ENCODE measurements at places on chromosomes 6 and 20. TPM values are rescaled to one million over a fixed set of nuclear protein-coding genes. Genes with fewer than 3 reads are reported as not detected.

- DNase-seq, result no peak
Observed at GRCh38 chr20:59141818-59142581, 21.6 kb upstream of the ZNF831 start.

GRCh38 chr6:36703081-36703606 lies 5.5 kb downstream of the RAB44 start:
- DNase-seq, result no peak

- no peak for DNase-seq
Observed at GRCh38 chr6:166085500-166085899, 82.2 kb downstream of the TBXT start.

- no peak for DNase-seq
Observed at GRCh38 chr6:51450248-51450957, 631.7 kb downstream of the TFAP2B start.

GRCh38 chr20:5402903-5403531 lies 86.3 kb upstream of the PROKR2 start:
- no peak for DNase-seq

- DNase-seq, result no peak
Observed at GRCh38 chr6:157688275-157688959, 134.6 kb upstream of the SNX9 start.

DNA sequence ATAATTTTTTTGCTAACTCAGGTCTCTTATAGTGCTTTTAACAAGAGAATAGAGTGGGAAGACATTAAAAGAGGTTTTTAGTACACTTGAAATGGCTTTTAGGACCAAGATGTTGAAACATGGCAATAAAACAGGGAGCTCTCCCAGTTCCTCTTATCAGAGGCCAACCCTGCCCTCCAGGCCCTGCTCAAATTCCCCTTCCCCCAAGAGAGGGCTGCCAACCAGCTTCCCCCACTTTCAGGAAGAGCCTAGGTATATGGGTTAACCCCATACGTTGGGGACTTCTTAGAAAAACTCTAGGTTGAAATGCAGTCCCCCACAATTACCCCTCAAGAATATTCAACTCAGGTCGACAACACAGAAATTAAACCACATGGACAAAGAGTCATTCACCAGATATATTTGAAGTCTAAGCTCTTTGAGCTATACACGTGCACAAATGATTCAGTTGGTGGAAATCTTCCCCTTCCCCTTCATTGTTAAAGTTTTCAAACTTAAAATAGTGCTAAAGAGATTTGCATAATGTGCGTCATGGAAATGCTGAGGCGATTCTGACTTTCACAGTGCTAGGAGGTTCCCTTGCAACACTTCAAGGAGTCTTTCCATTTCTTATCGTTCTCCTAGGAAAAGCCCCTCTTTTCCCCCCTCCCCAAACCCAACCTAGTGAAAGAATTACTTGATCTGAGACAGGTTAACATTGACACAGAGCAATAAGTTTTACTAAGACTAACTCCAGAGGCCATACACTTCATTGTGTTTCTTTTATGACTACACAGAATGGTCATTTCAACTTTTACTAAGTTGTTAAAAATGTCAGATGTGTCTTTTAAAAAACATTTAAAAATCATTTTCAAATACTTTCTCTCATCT lies 49.8 kb upstream of the ENPP5 start:
- no peak for DNase-seq

- DNase-seq, result no peak
Observed at GRCh38 chr6:147207837-147208754, 3.9 kb downstream of the STXBP5 start.

DNA sequence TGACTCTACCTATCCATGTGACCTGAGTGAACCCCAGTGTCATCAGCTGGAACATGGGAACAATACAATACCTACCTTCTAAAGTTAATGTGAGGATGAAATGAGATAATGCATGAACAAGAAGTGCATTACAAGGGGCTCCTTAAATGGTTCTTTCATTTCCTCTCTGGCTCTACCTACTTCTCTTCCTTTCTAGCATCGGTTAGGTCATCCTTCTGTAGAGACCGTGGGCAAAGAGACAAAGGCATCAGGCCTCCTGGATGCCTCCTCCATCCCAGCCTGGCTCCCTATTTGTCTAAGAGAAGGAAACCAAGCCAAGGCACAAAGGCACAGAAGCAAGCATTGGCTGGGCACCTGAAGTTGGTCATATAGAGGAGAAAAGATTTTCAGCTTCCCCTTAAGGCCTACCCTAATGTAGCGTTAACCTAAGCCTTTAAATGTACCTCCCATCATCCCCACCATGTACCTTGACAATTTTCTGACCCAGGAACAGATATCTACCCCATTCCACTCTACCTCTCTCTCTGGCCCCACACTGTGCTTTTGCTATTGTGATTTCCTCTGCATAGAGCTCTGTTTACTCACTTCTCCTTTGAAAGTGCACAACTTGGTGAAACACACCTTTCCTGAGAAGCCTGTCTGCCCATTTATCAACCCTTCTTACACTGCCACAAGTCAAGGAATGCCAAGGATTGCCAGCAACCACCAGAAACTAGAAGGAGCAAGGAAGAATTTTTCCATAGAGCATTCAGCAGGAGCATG lies 86.6 kb downstream of the GCLC start:
- DNase-seq, result no peak

The EYA4 gene
- 17.7 TPM for total RNA-seq

The ARMH2 gene
- total RNA-seq, result not detected

The ATXN1 gene
- total RNA-seq, result 46.5 TPM
